ENCODE measurements at places on chromosomes 1 and 21.

DNA sequence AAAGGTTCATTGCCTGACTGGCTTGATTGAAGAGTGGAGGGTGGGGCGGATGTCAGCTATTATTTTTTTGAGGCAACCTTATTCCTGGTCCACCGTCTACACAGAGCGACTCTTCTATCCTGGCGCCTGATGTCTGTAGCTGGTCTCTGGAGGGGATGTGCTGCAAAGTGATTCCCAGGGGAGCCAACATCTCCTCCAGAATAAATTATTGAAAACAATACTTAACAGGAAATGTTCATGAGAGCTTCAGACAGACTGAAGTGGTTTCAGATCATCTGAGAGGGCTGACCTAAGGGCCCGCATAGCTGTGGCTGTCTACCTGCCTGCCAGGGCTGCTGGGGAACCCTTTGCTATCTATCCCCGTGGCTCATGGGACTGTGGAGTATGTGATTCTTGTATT is 66.7 kb downstream of the TEX35 start:
- DNase-seq = no peak

DNA sequence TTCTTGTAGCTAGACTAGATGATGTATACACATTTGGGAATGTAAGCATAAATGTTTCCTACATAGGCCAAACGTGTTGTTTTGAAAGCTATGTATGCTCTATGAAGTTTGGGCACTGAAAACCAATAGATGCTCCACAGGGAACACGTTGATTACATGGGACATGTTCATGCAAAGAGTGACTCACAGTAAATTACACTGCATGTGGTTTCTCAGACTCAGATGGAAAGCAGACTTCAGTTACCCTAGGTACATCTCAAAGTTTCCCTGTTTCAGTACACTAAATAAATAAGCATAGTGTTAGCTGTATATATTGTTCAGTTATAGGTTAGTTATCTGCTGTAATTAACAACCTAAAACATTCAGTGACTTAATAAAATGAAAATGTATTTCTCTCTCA is 301.9 kb upstream of the RUNX1 start:
- DNase-seq = no peak

DNA sequence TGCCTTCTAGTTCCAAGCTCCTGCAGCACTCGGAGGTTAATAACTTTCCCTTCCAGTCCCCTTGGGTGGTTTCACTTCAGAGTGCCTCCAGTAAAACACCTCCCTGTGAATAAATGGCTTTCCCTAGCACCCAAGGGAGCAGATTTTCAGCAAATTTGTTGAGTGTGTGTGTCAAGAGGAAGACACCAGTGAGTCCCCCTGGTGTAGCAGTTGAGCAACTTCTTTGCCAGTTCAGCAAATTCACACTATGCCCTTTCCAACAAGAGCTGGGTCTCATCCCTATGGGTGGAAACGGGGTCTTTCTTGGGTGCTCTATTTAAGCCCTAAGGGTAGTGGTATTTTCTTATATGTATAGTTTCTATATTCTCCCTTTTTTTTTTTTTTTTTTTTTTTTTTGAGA is 806 bp upstream of the AADACL4 start:
- DNase-seq = no peak

DNA sequence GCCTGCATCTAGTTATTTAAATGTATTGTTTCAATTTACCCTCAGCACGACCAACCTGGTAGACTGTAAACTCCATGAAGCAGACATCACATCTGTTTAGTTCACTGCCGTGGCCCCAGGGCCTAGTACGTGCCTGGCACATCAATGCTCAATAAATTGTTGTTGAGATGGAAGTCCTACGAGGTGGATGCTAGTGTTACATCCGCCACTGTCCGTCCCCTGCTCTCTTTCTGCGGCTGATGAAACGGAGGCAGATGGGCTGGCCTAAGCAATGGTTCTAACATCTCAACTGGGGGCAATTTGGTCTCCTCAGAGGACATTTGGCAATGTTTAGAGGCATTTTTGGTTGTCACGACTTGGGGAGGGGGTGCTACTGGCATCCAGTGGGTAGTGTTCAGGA is 121.4 kb upstream of the IGSF21 start:
- no peak for DNase-seq

GRCh38 chr1:46549697-46550681 is 1.5 kb downstream of the KNCN start:
- peak; percentile 11 for DNase-seq

DNA sequence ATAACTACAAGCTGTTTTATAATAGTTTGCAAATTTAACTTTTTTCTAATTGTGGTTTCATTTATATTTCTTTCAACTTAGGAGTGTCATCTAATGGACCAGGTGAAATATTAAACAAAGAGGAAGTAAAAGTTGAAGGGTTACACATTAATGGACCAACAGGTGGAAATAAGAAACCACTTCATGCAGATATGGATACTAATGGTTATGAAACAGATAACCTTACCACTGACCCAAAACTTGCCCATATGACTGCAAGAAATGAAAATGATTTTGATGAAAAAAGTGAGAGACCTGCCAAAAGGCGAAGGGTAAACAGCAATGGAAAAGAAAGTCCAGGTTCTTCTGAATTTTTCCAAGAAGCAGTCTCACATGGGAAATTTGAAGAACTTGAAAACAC is 59.7 kb downstream of the MIER1 start:
- no peak for DNase-seq

DNA sequence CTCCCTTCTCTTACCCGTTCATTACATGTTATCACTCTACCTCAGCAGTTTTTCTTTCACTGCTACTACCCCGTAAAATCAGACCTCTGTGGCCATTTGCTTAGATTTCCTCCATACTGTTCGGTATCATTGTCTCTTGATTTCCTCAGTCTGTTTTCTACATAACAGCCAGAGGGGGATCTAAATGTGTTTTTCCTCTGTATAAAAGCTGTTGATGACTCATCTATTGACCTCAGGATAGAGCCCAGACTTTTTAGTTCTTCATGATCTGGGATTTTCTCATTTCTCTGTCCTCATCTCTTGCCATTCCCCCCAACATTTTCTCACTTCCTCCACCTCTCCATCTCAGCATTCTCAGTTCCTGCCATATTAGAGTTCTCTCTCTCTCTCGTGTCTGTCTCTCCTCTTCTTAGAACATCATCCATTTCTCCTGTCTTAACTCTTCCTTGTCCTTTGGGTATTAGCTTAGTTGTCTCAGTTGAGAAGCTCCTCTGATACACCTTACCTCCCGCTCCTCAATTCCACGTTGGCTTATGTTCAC is 10.5 kb downstream of the OTUD3 start:
- no peak for DNase-seq

- DNase-seq = no peak
Measured at GRCh38 chr1:8438489-8438888, 120.6 kb downstream of the SLC45A1 start.

- DNase-seq = no peak
Measured at GRCh38 chr1:17743008-17743647, 12.0 kb upstream of the ACTL8 start.

- no peak for DNase-seq
Measured at GRCh38 chr1:76066394-76066793, 8.2 kb upstream of the ST6GALNAC3 start.

- no peak for DNase-seq
Measured at GRCh38 chr1:229062135-229062534, 208.8 kb upstream of the RAB4A start.

GRCh38 chr1:91768786-91769725 is 116.9 kb downstream of the TGFBR3 start:
- DNase-seq = no peak

DNA sequence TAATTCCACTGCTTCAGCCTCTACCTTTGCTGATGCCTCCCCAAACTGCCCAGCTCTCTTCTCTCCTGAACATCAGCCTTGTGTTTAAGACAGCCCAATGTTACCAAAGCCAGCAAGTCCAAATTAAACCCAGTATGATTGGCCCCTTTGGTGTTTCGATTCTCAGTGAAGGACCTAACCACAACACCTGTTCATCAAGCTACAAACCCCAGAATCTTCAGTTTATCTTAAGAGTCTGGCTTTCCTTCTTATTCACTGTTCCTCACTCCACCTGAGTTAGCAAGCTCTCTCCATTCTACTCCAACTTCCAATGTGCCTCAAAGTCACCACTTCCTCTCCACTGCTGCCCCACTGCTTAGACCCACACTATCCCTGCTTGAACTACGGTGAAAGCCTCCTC is 25.5 kb upstream of the ITPKB start:
- DNase-seq = no peak

GRCh38 chr1:201594575-201595245 is 55.8 kb downstream of the NAV1 start:
- DNase-seq = no peak

GRCh38 chr1:100353071-100353801 is 930 bp downstream of the CDC14A start:
- DNase-seq = peak; percentile 19

DNA sequence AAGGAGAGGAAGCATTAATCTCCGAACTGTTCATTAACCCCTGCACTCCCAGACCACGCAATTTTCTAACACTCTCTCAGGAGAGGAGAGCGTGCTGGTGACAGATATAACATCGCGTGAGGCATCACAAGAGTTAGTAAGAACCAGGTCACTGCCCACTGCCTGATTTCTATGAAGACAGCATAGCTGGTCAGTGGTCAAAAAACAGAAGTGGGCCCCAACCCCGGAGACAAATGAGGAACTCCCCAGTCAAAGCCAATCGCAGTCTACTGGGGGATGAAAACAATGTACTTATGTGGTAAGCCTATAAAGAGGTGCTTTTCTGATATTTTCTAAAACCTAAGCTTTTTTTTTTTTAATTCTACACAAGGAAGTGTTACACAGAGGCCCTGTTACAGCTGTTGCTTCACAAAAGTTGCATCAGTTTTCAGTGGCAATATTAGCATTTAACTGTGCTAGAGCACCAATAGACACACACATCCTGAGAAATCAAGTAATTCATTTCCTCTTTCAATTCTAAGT is 231.8 kb upstream of the IRF2BP2 start:
- no peak for DNase-seq

GRCh38 chr1:16405441-16405840 is 31.8 kb downstream of the SPATA21 start:
- DNase-seq = no peak

- DNase-seq = no peak
Measured at GRCh38 chr1:37325010-37325409, 149.4 kb upstream of the ZC3H12A start.

DNA sequence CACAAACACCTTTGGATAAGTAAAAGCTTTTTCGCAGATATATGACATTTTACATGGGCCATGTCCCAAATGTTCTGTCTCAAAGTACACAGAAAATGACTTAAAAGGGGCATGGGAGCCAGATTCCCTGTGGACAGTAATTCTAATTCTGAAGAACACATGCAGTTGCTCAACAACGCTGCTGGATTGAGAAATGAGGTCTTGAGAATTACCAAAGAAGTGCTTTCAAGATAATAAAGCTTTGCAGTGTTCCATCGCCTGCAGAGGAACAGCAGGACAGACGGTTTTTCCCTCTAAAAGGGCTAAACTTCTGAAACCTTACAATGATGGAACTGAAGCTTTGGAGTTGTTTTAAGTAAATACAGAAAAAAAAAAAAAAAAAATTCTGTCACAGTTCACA is 55.3 kb upstream of the HSPA13 start:
- DNase-seq = no peak

DNA sequence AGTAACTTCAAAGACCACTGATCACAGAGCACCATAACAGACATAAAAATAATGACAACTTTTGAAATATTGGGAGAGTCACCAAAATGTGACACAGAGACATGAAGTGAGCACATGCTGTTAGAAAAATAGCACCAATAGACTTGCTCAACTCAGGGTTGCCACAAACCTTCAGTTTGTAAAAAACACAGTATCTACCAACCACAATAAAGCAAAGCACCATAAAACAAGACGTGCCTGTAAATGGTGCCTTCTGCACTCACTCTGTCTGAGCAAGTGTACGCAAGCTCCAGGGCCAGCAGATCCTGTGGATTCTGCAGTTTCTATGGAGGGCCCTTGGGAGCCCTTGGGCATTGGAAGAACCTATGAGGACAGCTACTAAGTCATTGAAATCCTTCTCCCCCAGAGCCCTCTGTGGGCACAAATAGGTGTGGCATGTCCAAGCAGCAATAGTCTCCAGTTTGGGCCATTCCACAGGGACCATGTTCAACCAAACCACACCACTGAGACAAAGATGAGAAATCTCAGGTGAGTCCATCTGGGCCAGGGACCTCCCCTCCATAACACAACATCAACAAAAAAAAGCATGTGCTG is 116.9 kb upstream of the RAB4A start:
- no peak for DNase-seq

GRCh38 chr1:92277105-92277723 is 21.6 kb downstream of the GLMN start:
- DNase-seq = no peak

DNA sequence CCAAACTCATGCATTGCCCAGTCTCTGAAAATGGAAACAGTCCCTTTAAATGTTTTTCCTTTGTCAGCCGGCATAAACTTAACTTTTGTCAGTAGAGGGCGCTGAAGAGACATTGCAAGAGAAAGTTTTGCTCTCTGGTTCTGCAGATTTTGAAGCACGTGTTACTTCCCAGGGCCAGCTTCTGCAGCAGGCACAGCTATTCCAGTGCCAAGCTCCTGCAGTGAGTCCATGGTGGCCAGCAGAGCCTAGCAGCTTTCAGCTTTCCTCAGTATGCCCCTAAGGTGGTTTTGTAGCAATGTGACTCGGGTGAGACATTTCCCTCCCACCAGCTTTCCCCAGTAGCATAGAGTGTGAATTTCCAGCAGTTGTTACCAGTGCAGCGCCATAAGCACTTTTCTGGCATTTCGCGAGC is 2.6 kb upstream of the IFI44L start:
- DNase-seq = no peak

GRCh38 chr1:205592443-205593003 is 39.3 kb downstream of the ELK4 start:
- no peak for DNase-seq

- no peak for DNase-seq
Measured at GRCh38 chr1:151977662-151978230, 15.9 kb downstream of the S100A10 start.

DNA sequence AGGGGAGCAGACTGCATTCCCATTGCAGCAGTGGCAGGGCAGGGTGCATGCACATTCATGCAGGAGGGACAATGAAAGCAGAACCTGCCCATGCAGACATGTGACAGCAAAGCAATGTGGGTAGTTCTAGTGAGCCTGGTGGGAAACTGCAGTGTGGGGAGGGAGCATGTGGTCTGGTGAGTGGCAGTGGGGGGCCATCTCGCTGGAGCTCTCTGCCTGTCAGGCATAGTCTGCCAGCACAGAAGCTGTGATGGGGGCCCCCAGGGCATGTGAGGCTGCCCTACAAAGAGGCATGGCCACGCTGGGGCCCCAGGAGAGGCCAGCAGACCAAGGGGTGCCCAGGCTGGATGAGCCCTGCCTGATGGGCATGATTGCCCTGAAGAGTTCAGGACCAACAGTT is 579.7 kb downstream of the PTPRC start:
- no peak for DNase-seq

GRCh38 chr1:33792216-33792615 is 71.7 kb upstream of the HMGB4 start:
- DNase-seq = no peak

DNA sequence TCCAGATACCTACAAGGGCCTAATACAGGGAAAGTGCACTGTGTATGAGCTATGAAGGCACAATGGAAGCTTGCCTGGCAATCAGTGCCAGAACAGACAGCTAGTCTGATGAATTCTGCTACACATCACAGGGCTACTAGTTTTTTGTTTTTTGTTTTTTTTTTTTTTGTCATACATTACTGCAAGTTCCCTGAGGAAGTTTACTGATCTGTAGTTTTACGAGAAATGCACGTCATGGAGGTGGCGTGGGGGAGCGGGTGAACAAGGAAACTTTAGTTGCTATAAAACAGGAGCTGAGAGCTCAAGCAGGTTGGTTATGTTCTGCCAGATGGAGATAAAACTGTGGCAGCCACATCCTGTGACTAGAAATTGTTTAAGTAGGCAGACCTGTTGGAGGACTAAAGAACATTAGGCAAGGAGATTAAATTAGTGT is 17.7 kb downstream of the PTPRC start:
- peak; percentile 52 for DNase-seq

Measured in activated effector memory CD4-positive, alpha-beta T cell treated with Interleukin-2 at 50 U/mL for 16 hours (primary cell).